NCI-H82 (cell line): ENCODE measurements at places on chromosomes 7 and 10.

DNA sequence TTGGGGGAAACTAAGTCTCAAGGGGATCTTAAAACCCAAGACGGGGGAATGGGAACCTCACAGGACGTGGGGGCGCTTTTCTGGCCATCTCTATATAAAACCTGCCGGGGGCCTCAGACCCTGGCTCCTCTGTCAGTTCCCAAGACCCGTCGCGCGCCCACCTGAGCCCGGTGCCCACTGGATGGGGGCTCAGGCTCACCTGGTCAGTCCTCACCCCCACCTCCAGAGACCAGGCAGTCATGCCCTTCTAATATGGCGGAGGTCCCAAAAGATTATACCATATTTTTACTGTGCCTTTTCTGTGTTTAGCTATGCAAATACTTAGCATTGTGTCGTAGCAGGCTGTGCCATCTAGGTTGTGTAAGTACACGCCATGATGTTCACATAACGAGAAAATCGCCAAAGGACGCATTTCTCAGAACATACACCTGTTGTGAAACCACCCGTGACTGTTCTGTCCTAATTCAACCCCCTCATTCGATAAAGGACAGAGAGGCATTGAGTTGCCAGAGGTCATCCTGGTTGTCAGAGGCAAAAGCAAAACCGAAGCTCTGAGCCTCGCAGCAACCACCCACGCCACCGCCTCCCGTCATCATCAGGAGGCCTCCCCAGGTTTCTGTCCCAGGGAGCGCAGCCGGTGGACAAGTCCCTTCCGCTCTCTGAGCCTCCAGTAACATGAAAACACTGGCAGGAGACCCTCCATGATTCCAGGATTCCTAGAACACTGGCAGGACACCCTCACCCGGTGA is 28.9 kb downstream of the OAT start:
- no peak for DNase-seq

GRCh38 chr10:84098667-84099066 is 40.6 kb upstream of the GHITM start:
- DNase-seq = no peak

DNA sequence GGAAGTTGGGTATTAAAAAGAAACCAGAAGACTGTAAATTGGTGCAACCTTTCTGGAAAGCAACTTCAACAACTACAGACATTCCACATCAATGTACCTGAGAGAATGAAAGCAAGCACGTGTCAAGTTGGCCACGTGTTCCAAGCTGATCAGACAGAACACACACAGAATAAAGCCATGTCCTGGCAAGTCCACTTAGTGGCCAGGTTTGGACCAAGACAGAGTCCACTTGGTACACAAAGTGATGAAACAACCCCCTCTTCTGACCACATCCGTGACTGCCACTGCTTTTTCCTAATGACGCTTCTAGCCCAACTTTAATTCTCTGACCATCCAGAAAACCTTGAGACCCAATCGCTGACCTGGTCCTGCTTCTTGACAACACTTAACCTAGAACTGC is 109.4 kb downstream of the ABLIM1 start:
- peak; percentile 45 for DNase-seq

DNA sequence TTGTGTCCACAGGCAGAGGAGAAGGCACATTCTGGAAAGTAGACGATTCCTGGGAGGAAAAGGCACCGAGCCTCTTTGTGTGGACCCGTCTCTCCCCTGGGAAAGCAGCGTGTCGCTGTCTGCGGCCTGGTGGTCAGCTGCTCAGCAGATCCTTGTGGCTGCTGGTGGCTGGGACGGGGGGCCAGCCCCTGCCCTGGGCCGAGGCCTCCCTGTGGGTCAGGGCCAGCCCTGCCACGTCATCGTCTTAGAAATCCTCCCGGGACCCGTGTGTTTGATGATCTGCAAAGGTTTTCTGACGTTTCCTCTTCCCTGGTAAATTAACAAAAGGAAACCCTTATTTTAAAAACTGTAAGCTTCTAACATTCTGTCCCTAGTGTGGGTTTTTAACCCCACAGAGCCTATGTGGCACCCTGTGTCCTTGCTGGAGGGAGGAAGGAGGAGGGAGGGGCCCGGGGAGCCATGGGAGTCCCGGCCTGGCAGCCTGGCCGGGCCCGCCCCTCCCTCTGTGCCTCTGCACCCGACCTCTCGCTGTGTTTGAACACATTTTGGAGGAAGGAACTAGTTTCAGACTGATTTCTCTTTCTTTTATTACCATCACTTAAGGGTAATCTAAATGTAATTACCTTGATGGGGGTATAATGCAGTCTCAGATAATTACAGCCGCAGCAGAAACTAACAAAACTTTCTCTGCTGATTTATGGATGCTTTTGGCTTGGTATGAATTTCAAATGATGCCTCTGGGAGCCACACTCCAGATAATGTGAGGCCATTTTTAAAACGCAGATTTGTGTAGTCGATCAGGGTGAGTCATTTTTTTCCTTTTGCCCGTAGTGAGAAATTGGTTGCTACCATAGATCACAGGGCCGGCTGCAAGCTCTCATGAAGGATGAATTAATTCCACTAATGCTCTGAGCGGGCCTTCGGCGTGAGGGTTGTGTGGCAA is 85.5 kb downstream of the NKX6-2 start:
- no peak for DNase-seq

- no peak for DNase-seq
Observed at GRCh38 chr7:126656165-126656564, 596.6 kb downstream of the GRM8 start.

GRCh38 chr7:36811807-36812206 is 87.5 kb upstream of the AOAH start:
- no peak for DNase-seq

DNA sequence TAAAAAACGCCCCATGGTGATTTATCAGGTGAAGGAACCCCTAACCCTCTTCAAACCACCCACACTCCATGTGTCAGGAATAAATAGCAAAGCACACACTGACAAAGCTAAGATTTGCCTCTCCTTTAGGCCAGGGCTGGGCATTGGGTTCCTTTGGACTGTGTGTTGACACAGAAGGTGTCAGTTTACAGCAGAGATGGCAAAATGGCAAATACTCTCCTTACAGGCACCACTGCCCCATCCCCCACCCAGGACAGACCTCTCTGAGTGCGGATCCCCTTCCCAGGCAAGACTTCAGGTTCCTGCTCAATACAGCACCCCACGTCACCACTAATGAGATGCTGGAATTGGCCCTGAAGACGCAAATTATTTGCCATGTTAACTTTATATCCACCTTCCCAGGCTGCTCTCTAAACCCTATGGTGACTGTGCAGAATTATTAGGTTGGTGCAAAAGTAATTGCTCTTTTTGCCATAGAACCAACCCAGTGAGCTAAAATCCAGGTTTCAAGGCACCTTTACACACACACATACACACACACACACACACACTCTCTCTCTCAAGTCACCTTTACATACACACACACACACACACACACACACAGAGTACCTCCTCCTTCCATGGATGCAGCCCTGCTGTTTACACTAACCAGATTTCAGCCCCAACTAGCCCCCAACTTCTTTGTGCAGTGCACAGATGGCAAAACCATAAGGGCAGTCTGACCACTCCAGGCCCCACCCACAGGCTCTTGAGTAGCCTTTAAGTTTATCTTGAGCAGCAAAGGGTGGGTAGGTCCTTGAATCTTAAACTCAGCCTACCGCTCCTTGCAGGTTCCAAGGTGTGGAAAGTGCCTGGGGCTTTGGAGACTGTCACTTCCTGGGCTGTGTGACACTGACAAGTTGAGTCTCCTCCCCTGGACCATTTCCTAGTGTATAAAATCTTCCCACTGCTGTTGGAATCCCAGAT is 4.0 kb upstream of the ZCCHC24 start:
- DNase-seq = peak; percentile 94

GRCh38 chr7:29102558-29103151 is 43.7 kb downstream of the CPVL start:
- DNase-seq = peak; percentile 72

- DNase-seq = no peak
Observed at GRCh38 chr7:21086688-21087087, 300.0 kb upstream of the SP8 start.

- DNase-seq = no peak
Observed at GRCh38 chr10:100811752-100812750, 66.7 kb downstream of the PAX2 start.

DNA sequence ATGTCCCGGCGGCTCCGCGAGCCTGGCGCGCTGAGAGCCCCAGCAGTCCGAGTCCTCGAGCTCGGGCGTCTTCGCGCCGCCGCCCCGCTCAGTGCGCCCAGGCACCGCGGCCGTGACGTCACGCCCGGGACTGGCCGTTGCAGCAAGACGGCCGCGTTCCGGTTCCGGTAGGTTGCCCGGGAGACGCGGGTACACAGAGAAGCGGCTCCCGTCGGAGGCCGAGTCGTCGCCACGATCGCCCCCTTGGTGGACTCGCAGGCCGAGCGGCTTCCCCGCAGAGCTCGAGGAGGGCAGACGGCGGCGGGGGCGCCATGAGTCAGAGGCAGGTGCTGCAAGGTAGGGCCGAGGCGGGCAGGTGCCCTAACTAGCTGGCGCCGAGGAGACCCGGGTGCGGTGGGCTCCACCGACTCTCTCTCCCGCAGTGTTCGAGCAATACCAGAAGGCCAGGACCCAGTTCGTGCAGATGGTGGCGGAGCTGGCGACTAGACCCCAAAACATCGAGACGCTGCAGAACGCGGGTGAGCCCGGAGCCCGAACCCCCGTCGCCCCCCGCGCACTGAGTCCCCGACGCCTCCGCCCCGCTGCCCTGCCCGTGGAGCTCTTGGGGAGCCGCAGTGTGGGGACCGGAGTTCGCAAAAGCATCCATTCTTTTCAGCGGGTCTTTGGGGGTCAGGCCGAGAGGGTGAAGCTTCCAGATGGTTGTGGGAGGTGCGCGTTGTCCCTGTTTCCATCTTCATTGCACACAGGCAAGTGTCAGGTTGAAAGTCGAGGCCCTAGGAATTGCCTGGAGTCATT is at the start of gene SPAG6:
Gene SPAG6, plus strand, starts transcription at position 196 of the 795 bp plus-strand sequence. Its CDS starts 116 bp downstream, at position 312.
- peak; percentile 34 for DNase-seq

GRCh38 chr10:12444981-12445700 is 95.8 kb downstream of the CAMK1D start:
- no peak for DNase-seq

DNA sequence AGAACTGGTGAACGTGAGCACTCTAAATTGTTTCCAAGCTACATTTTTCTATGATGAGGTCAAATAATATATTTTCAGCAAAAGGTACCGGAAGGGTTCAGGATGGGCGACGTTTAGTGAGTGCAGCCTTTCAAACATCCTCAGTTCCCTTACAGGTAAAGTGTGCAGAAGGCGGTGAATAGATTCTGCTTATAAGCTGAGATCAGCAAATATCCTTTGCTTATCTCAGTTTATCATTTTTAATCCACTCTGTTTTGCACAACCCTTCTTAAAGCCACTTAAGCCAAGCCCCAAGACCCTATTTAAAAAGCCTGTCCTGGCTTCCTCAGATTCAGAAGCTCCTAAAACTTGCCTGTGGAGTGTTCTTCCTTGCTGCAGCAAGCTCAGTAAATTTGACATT is 103.1 kb upstream of the DGKB start:
- DNase-seq = peak; percentile 52

GRCh38 chr10:28715757-28716156 is 38.4 kb downstream of the BAMBI start:
- no peak for DNase-seq

- DNase-seq = no peak
Observed at GRCh38 chr7:140074780-140075179, 12.0 kb upstream of the PARP12 start.

DNA sequence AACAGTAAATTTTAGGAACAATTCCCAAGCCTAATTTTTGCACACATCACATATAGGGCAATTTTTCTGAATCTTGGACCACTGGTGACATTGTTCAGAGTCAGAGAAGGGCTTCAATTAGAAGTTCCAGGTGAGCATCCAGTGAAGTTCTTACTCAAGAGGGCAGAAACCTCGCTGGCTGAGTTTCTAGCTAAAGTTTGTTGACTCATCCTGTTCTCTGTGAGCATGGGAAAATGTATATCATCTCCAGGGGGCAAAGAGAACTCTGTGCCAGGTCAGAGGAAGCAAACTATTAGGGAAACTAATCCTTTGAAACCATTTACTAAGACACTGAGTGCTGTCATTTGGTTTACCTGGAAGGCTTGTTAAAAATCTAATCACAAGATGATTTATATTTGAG is 695.6 kb upstream of the IGFBP3 start:
- no peak for DNase-seq

- DNase-seq = no peak
Observed at GRCh38 chr10:32237644-32238345, 109.2 kb downstream of the EPC1 start.

GRCh38 chr10:43262902-43263466 is 3.9 kb downstream of the RASGEF1A start:
- DNase-seq = no peak

DNA sequence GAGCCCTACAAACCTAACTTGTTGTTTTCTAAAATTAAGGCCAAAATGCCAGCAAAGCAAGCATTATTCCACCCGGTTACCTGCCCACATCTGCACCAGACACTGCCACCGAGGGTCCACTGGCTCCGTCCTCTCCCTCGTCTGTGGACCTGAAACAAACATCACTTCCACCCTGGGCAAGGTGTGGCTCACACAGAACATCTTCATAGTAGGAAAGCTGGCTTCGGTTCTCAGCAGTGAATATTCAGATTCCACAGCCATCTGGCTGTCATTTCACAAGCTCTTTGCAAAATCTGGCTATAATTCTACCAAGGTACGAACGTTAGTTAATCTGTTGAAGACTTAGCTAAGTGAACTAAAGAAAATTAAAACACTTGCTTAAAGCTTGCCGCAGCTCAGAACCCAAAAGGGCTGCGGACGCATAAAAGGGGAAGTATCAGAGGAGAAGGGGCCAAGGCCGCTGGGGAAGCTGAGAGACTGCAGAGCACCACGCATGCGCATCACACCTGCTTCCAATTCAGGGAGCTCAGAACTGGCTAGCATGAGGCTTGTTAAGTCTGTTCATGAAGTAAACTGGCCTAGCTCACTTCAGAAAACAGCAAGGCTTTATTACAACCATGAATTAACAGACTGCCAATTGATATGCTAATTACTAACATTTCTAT is 46.1 kb downstream of the PTPRN2 start:
- DNase-seq = peak; percentile 41

DNA sequence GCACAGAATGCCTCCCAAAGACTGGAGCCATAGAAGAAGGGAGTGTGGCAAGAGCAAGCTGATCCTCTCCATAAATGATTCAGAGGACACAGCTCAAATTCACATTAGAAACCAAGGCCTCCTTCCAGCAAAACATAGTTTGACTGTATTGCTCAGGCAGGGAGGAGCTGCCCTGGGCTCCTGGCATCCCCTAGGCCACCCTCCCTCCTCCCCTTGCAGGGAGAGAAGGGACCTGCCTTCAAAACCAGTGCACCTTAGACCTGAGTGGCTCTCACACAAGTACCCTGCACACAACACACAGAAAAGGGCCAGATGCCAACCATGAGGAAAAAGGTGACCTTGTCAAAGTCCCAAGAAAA is 64.7 kb downstream of the CREB3L2 start:
- DNase-seq = no peak

GRCh38 chr7:154699417-154699816 is 303.5 kb downstream of the PAXIP1 start:
- DNase-seq = no peak

DNA sequence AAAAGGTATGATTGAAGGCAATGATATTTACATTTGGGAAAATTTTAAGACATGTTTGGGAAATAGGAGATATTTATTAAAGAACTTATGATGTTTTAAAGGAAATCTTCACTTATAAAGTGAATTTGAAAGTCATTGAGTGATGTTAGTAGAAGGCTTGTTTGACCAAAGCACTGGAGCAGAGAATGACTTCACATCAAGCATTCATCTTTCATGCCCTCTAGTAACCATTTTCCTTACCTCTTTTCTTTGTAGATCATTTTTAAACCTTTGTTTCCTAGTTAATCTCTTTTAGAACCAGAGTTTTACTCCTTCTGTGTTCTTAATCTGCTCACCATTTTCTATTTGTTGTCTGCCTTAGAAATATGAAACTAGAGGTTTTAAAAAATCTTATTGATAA is 111.3 kb upstream of the FOXP2 start:
- no peak for DNase-seq
